ENCODE measurements at places on chromosomes 3 and 15.

GRCh38 chr3:105511031-105511430, 144.3 kb downstream of the ALCAM start:
- no peak for DNase-seq

DNA sequence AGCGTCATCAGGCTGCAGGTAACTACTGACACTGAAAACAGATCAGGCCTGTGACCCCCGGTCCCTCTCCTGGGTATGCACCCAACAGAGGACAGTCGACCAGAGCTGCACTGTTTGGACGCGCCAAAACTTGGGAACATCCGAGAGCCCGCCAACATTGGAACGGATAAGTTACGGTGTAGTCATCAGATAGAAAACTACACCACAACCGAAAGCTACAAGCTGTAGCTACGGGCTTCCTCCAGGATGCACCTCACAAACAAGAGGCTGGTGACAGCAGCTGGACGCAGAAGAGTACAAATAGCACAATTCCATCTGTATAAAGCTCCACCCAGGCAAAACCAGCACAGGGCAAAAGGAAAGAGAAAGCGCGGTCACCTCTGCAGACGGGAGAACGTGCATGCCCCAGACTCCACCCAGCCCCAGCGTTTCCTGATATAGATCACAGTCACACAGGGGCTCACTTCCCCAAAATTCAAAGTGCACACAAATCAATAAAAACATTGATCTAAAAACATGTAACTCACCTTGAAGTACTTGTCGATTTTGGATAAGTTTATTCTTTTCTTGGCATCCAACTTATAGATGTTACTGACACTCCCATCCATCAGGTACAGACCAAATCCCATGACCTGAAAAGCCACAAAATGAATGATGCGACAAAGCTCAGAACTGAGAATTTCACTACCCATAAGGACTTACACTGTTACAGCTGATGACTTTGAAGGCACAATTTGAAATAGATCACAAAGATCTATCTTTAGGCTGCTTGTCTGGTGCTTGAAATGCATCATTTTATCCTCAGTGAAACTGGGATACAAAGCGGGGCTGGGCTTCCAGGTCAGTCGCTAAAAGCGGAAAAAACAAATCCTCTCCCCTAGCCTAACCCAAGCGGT, 43.3 kb downstream of the CYFIP1 start:
- no peak for DNase-seq

DNA sequence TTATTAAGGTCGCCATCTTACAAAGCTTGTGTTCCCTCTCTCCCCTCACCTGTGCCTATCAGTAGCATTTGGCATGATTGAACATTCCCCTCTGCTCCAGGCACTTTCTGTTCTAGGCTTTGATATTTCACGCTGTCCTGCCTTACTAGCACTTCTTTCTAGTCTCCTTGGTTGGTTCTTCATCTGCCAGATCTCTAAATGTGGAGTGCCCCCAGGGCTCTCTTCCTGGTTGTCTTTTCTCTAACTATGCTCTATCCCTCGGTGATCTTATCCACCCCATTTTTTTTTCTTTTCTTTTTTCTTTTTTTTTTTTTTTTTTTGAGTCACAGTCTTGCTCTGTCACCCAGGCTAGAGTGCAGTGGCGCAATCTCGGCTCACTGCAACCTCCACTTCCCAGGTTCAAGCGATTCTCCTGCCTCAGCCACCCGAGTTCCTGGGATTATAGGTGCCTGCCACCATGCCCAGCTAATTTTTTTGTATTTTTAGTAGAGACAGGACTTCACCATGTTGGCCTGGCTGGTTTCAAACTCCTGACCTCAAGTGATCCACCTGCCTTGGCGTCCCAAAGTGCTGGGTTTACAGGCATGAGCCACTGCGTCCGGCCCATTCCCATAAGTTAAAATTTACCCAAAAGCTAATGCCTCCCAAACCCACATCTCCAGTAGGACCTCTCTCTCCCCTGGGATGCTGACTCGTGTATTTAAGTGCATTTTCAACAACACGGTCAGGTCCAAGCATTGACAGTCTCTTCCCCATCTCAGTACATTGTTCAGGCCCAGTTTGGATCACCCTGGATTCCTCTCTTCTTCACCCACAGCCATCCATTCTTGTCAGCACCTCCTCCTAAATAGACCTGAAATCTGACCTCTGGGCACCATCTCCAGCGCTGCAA, 5.2 kb downstream of the NUSAP1 start:
- no peak for DNase-seq

- DNase-seq: no peak
These were observed 47.9 kb upstream of the CADPS start for GRCh38 chr3:62923066-62923465.

DNA sequence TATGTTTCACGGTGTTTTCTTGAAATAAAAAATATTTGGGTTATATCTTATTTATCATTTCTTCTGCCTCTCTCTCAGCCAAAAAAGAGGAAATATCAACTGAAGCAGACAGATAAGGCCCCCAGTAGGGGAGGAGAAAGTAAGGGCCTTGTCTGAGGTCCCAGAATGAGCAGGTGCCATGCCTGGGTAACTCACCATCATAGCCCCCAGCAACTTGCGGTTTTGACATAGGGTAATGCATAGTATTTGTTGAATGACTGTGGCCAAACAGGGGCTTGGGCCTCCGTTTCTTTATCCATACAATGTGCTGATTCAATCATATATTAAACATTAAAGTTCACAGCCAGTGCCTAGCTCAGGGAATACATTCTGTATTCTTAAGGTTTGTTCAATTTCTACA, 119.6 kb downstream of the ABI3BP start:
- DNase-seq: no peak

DNA sequence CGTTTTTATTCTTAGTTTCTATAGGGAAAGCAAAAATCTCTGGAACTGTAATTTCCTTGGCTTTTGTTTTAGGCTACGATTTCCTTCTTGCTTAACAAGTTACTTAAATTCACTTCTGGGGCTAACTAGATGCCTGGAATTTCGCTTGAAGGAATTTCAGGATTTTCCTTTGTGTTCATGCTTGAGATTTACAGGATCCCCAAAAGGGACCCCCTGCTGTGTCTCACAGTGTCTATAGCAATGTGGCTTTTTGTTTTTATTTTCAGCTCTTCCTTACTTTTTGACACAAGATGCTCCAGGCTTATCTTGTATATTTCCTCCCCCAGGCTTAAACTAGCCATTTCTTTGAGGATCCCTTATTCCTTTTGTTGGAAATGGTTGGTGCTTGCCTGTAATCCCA, 95.5 kb upstream of the DPPA4 start:
- DNase-seq: no peak

GRCh38 chr15:76945494-76946093, 14.0 kb downstream of the RCN2 start:
- DNase-seq: no peak

- no peak for DNase-seq
These were observed 295.4 kb upstream of the NR2F2 start for GRCh38 chr15:96035091-96035490.
